Activated T-cell treated with anti-CD3 and anti-CD28 coated beads for 1 hour (primary cell): ENCODE measurements at places on chromosomes 1 and 21.

- no peak for DNase-seq
These were observed 235.5 kb downstream of the KCNH1 start for GRCh38 chr1:210898473-210898872.

GRCh38 chr1:55034476-55035133, 4.7 kb upstream of the PCSK9 start:
- DNase-seq = no peak

DNA sequence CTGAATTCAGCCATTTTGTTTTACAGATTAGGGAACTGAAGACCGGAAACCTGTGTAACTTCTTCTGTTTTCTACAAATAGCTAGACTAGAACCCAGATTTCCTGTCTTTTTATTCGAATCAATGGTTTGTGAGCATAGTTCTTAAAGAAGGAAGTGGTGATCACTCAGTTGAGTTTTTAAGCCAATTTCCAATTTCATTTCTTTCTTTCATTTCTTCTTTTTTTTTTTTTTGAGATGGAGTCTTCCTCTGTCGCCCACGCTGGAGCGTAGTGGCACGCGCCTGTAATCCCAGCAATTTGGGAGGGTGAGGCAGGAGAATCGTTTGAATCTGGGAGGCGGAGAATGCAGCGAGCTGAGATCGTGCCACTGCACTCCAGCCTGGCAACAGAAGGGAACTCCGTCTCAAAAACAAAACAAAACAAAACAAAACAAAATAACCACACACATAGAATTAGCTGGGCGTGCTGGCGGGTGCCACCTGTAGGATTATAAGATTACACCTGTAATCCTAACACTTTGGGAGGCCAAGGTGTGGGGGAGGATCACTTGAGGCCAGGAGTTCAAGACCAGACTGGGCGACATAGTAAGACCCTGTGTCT, 3.0 kb upstream of the MDM4 start:
- no peak for DNase-seq

GRCh38 chr1:69662321-69662720, 94.6 kb downstream of the LRRC7 start:
- no peak for DNase-seq
